Stimulated activated CD8-positive, alpha-beta memory T cell treated with anti-CD3 and anti-CD28 coated beads, Interleukin-15, amount 100 ng/mL, for 4 hours (primary cell): ENCODE measurements at places on chromosomes 2 and 18.

GRCh38 chr18:984004-984403 is 79.3 kb downstream of the ADCYAP1 start:
- no peak for DNase-seq

GRCh38 chr2:60502144-60502543 is 51.3 kb downstream of the BCL11A start:
- no peak for DNase-seq

- DNase-seq: no peak
Observed at GRCh38 chr2:129464036-129464435, 515.4 kb upstream of the RAB6C start.

- no peak for DNase-seq
Observed at GRCh38 chr2:68700560-68700959, 34.1 kb upstream of the ARHGAP25 start.

- no peak for DNase-seq
Observed at GRCh38 chr2:235521844-235522243, 28.0 kb downstream of the AGAP1 start.
